ENCODE measurements at places on chromosomes 5 and 9. TPM values are rescaled to one million over a fixed set of nuclear protein-coding genes. Genes with fewer than 3 reads are reported as not detected.

DNA sequence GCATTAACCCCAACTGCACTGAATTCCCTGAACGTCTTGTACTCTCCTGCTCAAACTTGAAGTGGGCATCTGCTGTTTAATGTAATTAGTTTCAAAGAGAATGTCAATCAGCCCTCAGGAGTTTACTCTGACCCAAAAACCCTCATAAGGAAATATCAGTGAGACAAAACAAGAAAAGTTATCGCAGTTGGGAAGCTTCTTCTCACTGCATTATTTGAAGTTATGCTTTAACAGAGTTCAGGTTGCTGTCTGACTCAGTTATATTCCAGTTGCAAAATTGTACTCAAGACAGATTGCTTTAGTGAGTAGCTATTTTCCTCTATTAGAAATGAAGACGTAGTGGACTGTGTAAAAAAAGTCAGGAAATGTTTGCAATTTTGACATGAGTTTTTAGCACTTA lies 52.1 kb downstream of the PPIC start:
- no peak for DNase-seq

DNA sequence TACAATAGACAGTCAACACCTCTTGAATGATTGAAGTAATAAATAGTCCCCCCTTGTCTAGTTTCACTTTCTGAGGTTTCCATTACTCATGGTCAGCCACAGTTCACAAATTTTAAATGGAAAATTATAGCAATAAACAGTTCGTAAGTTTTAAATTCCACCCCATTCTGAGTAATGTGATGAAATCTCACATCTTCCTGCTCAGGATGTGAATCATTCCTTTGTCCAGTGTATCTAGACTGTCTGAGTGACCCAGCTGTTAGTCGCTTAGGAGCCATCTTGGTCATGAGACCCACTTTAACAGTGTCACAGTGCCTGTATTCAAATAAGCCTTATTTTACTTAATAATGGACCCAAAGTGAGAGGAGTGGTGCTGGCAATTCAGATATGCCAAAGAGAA lies 311.6 kb upstream of the PRR16 start:
- DNase-seq = peak; percentile 81

GRCh38 chr5:159905496-159905895 lies 10.8 kb upstream of the ADRA1B start:
- peak; percentile 39 for DNase-seq

DNA sequence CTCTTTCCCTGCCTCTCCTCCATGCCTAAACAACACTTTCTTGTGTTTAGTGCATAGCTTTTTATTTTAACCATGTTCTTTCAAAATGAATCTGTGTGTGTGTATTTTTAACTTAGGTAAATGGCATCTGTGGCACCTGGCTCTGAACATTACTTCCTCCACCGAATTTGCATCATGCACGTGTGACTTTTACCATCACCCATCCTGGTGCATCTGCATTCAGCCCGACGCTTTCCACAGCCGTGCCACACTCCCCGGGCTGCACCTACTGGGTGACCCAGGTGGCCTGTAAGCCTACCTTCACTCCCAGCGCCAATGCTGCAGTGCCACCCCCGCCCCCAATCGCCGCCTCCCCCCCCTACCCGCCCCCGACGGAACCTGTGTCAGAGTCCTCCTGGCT lies 12.7 kb upstream of the FCN1 start:
- DNase-seq = no peak

DNA sequence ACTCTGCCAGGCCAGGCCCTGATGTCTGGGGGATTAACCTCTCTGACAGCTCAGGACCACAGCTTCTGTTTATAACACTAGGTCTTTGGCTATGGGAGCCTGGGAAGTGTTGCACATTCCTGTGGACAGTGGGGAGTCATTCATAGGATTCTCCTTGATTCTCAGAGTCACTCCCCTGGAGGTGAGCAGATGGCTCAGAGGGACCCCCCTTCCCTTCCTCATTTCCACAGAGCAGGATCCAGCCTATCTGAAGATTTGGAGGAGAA lies 60.2 kb downstream of the NRG2 start:
- DNase-seq = no peak

GRCh38 chr5:13478831-13479465 lies 465.5 kb downstream of the DNAH5 start:
- peak; percentile 6 for DNase-seq

DNA sequence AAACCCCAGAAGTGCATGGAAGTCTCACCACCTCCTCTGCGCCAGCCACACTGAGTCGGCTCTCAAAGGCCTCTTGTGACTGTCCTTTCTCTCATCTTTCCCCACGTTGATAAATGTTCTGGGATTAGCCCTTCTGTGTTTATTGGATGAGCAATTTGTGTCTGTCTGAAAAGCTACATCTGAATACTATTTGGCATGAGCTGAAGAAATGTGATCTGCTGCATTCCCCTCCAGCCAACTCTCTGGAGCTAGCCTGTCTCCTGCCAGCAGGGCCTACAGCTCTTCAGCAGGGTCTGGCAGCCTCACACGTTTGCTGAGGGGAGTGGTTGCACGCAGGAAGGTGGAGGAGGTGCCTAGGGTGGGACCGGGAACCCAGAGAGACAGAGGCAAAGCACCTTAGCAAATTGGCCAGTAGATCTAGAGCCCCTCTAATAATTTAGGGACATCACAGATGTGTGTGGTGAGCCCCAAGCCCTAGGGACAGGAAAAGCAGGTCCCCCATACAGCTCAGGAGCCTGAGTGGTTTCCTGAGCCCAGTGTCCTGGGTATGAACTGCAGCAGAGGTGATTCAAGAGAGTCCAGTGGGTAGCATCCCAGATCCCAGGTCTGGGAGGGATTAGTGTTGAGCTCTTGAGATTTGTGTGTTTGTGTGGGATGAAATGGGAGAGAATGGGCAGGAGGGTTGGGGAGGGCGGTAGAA lies 20.5 kb upstream of the B4GALT1 start:
- DNase-seq = peak; percentile 50

DNA sequence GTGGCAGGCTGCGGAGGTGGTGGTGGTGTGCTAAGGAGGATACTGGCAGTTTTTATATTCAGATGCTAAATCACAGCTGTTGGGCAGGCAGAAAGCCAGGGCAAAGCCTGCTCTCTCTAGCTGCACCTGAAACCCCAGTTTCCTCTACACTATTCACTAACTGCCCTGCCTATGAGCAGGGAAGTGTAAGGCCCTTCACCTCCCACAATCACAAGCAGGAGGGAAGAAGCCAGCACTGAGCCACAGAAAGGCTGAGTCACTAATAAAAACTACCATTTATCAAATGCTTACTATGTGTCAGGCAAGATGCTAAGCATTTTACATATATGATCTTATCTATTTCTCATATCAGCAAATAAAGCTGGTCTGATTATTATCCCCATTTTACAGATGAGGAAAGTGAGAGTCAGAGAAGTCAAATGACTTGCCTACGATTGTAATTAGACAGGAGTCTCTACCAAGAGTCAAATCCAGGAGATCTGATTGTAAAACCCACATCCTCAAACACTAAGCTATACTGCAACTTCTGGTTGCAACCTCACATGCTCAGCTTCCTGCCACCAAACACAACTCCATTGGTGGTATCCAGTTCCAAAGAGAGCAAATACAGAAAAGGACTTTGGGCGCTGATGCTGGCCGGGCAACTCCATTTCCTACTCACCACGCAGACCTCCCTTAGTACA lies 17.7 kb upstream of the IL6ST start:
- DNase-seq = peak; percentile 80

DNA sequence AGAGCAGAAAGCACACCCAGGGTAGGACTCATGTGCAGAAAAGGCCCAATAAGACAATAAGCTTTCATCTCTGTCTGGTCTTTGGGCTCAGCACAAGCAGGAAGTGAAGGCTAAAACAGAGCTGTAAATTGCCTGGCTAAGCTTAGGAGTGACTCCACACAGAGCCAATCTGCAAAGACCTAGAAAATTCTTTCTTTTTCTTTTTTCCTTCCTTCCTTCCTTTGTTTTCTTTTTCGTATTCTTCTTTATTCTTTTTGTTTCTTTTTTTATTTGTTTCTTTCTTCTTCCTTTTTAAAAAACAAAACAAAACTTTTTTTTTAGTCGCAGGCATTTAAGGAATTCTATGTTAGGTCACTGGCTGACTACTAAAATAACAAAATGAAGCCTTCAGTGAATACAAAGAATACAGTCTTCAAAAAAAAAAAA lies 12.2 kb downstream of the SLC35A4 start:
- peak; percentile 17 for DNase-seq

DNA sequence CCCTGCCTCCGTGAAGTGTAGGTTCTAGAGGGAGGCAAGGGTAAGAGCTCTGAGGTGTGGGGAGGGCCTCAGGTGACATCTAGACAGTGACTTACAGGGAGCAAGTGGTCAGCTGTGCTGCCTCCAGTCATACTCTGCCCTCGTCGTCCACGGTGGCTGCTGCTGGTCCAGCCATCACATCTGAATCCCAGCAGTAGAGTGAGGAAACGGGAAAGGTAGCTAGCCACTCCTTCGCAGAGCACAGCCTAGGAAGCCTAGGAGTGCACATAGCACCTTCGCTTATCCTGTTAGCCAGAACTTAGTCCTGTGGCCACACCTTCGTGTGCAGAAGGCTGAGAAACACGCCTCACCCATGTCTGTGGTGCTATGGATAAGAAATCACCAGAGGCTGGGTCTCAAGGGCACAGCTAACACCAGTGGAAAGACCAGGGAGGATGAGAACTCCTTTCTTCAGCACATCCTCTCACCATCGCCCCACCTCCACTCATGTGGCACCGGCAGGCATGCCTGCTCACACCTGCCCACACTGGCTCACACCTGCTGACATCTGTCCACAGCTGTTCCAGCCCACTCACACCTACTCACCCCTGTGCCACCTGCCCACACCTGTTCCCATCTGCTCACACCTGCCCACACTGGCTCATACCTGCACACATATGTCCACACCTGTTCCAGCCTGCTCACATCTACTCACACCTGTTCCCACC lies 44.5 kb upstream of the SLC6A19 start:
- DNase-seq = no peak

- DNase-seq = no peak
Observed at GRCh38 chr9:108991479-108991878, 21.8 kb downstream of the CTNNAL1 start.

DNA sequence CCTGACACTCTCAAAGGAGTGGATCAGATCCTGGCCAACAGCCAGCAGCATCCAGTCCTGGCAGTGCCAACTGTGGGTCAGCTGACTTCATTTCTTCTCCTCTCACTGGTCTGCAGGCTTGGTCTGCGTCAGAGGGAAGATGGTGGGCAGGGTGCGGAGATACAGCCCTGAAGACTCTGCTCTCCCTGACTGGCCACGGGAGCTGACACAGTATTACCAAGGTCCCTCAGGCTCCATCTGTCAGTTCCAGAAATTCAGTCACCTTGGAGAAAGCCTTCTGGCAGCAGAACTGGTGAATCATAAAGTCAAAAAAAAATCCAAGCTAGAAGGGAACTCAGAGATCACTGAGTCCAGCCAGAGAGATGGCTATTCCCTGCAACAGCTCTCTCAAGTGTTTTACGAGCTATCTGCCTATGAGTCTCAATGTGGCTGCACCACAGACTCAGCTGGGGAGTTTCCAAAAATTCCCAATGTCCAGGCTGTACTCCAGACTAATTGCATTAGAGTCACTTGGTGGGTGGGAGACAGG lies 27.9 kb downstream of the C1QTNF2 start:
- peak; percentile 54 for DNase-seq

GRCh38 chr5:68407311-68408239 lies 192.0 kb downstream of the PIK3R1 start:
- no peak for DNase-seq

DNA sequence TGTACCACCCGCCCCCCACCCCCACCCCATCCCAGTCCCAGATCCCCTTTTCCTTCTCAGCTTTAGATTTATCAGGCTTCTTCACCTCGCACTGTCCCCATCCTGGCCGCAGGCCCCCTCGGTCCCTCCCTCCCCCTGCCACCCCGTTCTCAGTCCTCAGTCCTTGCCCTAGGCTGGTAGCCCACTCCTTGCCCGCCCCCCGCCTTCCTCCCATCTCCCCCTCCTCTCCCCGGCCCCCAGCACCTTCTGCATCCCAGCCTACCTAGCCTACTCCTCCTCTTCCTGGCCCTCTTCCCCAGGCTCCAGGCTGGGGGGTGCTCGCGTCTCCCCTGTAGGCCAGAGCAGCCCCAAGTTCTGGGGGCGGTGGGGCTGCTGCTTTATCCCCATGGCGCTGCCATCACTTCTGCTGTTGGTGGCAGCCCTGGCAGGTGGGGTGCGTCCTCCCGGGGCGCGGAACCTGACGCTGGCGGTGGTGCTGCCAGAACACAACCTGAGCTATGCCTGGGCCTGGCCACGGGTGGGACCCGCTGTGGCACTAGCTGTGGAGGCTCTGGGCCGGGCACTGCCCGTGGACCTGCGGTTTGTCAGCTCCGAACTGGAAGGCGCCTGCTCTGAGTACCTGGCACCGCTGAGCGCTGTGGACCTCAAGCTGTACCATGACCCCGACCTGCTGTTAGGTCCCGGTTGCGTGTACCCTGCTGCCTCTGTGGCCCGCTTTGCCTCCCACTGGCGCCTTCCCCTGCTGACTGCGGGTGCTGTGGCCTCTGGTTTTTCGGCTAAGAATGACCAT lies 828 bp downstream of the NPR2 start:
- DNase-seq = no peak

DNA sequence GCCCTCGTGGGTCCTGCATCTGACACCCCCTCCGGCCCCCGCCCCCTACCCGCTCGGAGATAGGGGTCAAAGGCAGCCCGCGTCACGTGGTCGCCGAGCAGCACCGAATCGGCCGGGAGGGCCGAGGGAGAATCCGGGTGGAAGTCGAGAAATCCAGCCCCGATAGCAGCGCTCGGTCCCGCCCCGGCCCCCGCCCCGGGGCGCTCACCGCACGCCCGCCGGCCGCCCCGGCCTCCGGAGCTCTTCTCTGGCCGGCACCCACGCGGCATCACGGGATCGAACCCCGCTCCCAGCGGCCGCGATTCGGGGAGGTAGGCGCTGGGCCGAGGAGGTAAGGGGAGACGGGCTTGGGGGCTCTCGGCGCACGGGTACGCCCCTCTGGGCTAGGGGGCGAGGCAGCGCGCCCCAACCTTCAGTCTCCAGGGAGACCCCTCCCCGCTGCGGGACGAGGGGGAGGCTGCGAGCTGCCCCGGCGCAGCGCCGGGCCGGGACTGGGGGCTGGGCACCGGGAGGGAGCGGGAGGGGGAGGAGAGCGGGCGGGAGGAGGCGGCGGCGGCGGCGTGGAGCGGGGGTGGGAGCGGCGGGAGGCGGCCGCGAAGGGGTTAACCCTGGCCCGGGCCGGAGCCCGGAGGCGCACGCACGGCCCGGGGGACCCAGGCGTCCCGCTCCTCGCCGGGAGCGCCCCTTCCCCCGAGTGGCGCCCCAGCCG lies 22.1 kb upstream of the NDST1 start:
- DNase-seq = no peak

TXNDC8 gene
- not detected for total RNA-seq

GPR150 gene
- total RNA-seq = 0.43 TPM

SLCO6A1 gene
- under 0.01 TPM for total RNA-seq

Data from fibroblast of villous mesenchyme (primary cell).